ENCODE measurements at places on chromosomes 1 and 21. TPM values are rescaled to one million over a fixed set of nuclear protein-coding genes. Genes with fewer than 3 reads are reported as not detected.

GRCh38 chr1:26697431-26697977, 1.7 kb downstream of the ARID1A start:
- H3K4me3 ChIP-seq: peak overlapping the region; percentile 83
- peak overlapping the region; percentile 91 for H3K27ac ChIP-seq
- no peaks in the 10 kb centered on the region for H3K27me3 ChIP-seq

- no peak for DNase-seq
- peaks cover 12% of the 10 kb centered on the region for H3K4me1 ChIP-seq
- no peaks in the 10 kb centered on the region for H3K27me3 ChIP-seq
- H3K4me3 ChIP-seq: no peak overlapping the region
- no peaks in the 10 kb centered on the region for H3K36me3 ChIP-seq
- no peak overlapping the region for H3K27ac ChIP-seq
Observed at GRCh38 chr1:32954168-32954567, 10.4 kb downstream of the RNF19B start.

GRCh38 chr1:202184750-202185460, 8.7 kb upstream of the LGR6 start:
- peak; percentile 92 for DNase-seq
- no peak overlapping the region for H3K4me3 ChIP-seq
- no peaks in the 10 kb centered on the region for H3K27me3 ChIP-seq
- no peak overlapping the region for H3K27ac ChIP-seq

- H3K4me3 ChIP-seq: no peak overlapping the region
- H3K36me3 ChIP-seq: no peaks in the 10 kb centered on the region
- no peaks in the 10 kb centered on the region for H3K27me3 ChIP-seq
- DNase-seq: no peak
- no peaks in the 10 kb centered on the region for H3K4me1 ChIP-seq
Observed at GRCh38 chr1:65480684-65481405, 60.4 kb downstream of the LEPR start.

DNA sequence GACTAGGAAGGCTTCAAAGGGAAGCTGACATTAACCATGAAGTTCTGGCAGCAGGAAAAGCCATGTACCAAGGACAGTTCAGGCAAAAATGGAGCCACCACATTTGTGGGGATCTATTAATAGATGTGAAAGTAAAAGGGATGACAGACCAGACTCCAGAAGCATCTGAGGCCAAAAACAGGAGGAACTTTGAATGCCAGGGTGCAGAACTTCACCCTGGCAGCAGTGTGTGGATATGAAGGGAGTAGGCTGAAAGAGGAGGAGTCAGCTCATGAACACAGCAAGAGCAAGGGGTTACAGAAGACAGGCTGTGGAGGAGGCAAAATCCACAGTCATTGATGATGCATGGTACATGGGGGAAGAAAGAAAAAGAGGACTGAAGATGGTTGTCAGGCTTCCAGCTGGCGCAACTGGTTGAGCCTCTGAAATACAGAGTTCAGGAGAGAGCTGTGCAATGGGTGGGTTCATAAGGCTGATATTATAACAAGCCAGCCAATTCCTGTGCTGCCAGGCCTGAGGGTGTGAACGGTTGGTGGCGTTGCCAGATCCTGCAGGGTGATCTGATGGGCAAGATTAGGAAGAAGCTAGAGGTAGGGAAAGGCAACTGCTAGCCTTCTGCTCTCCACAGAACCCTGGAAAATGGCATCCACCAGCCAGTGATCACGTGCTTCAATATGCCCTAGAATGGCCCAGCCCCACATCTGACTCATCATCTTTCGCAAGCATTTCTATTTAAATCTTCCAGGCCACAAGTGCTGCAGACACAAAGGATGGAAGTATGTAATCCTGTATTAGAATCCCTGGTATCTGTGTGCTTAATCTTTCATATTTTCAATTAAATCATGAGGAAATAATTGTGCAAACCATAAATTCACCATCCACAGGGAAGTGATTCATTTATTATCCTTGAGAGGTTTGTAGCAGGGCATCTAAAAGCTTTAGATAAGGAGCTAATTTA, 81.9 kb downstream of the SLC25A24 start:
- H3K4me1 ChIP-seq: no peaks in the 10 kb centered on the region
- no peak overlapping the region for H3K27ac ChIP-seq
- no peak for DNase-seq
- no peaks in the 10 kb centered on the region for H3K27me3 ChIP-seq

DNA sequence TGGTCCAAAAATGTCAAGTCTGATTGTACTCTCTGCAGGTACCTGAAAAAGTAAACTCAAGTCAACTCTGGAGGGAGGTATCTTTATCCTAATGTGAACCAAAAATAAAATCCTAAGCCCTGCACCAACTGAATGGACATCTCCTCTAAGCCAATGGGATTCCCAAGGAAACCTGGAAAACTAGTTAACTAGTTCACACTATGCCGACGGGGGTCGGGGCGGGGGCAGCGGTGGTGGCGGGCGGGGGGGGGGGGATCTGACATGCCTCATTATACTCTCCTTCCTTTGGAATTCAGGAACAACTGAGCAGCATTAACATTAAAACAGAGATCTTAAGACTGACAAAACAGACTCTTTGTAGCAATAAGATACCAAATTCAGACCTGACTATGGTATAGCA, 452.6 kb upstream of the CAMK1G start:
- H3K4me3 ChIP-seq: no peak overlapping the region
- no peak overlapping the region for H3K27ac ChIP-seq
- H3K27me3 ChIP-seq: no peaks in the 10 kb centered on the region
- no peaks in the 10 kb centered on the region for H3K36me3 ChIP-seq
- H3K4me1 ChIP-seq: no peaks in the 10 kb centered on the region

GRCh38 chr1:6545276-6546112, 8.8 kb downstream of the NOL9 start:
- peaks cover 89% of the 10 kb centered on the region for H3K36me3 ChIP-seq
- H3K4me3 ChIP-seq: no peak overlapping the region
- H3K27me3 ChIP-seq: no peaks in the 10 kb centered on the region
- peaks cover 7% of the 10 kb centered on the region for H3K4me1 ChIP-seq
- no peak for DNase-seq
- H3K27ac ChIP-seq: no peak overlapping the region

DNA sequence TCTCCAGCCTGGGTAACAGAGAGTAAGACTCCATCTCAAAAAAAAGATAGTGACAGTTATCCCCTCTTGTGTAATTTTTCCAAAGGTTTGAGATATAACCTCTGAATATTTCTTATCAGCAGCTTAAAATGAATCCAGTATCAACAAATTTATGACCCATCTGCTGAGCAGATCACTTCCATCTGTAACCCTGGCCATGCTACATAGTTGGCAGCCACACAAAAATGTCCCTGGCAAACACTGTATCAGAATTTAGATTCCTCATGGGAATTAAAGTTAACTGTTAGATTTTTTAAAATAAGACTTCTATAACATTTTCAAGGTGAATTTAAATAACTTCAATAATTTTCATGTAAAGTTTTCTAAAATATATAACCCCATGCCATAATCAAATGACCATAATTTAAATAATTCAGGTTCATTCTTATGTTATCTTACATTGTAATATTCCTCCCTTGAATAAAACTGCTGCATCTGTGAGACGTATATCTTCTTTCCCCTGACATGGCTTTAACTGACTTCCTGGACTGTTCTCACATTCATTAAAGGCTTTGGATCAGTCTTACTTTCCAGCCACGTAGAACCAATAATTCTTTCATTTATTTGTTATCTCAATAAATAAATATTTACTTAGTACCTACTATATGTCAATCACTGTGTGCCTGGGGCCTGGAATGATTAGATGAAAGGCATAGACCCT, 5.3 kb upstream of the PRPF38B start:
- H3K4me1 ChIP-seq: peaks cover 7% of the 10 kb centered on the region
- H3K36me3 ChIP-seq: no peaks in the 10 kb centered on the region
- H3K27me3 ChIP-seq: no peaks in the 10 kb centered on the region
- H3K4me3 ChIP-seq: no peak overlapping the region

DNA sequence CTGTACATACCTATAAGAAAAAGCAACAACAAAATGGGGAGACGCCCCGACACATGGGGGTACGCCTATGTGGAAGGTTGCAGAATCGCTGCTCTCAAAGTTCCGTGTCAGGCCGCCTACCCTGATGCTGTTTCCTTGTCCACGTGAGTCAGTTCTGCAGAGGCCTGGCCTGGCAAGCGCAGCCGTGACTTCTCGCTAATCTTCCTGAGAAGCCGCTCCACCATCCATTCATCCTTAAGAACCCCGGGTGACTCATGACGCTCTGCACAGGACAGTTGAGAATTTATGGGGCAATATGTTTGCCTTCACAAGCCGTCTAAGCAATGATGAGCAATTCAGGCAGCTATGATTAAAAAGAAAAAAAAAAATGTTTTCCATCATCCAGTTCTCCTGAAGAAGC, 122.3 kb upstream of the TMPRSS2 start:
- DNase-seq: no peak
- no peak overlapping the region for H3K27ac ChIP-seq
- peaks cover 4% of the 10 kb centered on the region for H3K27me3 ChIP-seq
- no peaks in the 10 kb centered on the region for H3K4me1 ChIP-seq

- DNase-seq: no peak
- no peak overlapping the region for H3K27ac ChIP-seq
- H3K4me3 ChIP-seq: no peak overlapping the region
- H3K27me3 ChIP-seq: no peaks in the 10 kb centered on the region
Observed at GRCh38 chr1:188715566-188715965, 1762.1 kb downstream of the BRINP3 start.

- no peaks in the 10 kb centered on the region for H3K4me1 ChIP-seq
- DNase-seq: no peak
- no peaks in the 10 kb centered on the region for H3K36me3 ChIP-seq
- no peak overlapping the region for H3K27ac ChIP-seq
Observed at GRCh38 chr1:68791800-68792199, 294.9 kb upstream of the DEPDC1 start.

DNA sequence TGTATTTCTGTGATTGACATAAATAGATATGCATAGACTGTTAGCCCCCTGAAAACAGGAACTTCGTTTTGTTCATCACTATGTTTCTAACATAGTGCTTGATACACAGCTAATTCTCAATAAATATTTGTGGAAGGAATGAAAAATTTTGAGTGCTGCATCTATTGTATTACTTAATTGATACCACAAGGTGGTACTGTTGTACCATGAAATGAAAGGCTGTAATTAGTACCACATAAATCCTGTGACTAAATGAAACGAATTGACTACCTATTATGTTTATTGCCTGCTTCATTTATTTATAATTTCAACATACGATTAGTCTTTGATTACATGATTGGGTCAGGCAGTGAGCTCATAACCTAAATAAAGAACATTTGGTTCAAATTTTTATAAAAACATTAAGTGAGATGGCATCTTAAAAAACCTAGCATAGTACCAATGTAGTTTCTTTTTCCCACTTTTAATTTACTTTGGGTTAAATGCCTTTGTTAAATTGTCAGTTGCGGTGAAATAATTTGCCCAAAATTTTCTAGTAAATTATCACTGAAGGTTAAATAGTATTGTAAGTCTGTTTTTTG, 15.0 kb upstream of the TGFB2 start:
- no peak overlapping the region for H3K27ac ChIP-seq
- DNase-seq: no peak
- no peak overlapping the region for H3K4me3 ChIP-seq

DNA sequence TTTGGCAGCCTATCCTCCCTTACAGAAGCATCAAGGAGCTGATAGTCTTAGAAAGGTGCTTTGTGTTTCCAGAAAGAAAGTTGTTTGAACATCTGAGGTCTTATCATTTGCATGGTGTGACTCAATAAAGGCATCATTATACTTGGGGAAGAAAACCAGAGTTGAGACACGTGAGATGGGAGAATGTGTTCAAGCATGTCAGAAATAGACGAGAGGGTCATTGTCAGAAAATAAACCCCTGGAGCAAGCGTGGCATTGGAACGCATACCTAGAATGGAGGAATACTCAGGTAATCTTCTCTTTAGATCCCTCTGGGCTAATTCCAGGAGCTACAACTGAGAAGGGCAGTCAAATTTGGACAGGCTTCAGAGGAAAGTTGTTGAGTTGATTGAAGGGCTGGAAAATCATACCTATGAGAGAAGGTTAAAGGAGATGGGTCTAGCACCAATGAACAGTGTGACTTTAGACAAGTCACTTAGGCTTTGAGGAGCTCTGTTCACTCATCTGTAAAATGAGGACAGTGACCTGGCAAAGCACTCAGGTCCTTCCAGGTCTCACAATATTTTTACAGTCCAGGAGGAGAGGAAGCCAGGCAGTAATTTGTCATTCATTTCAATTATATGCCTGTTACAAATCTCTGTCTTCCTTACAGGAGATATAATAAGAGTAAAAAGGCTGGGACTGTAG, 101.3 kb upstream of the C1orf21 start:
- H3K27me3 ChIP-seq: no peaks in the 10 kb centered on the region
- peaks cover 5% of the 10 kb centered on the region for H3K4me1 ChIP-seq
- no peaks in the 10 kb centered on the region for H3K36me3 ChIP-seq
- no peak overlapping the region for H3K27ac ChIP-seq
- no peak for DNase-seq
- H3K4me3 ChIP-seq: no peak overlapping the region

DNA sequence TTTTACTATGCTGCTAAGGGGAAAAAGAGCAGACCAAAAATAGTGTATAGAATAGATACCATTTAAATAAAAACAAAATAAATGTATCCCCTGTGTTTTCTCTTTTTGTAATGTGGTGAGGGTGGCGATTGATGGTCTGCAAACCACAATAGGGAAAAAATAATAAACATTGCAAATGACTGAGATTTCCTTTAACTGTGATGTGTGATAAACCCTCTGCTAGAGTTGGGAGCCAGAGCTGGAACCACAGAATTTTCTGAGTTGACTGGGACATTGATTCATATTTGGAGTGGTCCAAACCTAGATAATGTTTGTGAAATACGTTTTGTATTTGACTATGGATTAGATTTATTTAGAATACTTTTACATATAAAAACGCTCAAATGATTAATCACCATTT, 70.6 kb upstream of the PTGFR start:
- no peak overlapping the region for H3K27ac ChIP-seq
- H3K4me1 ChIP-seq: no peaks in the 10 kb centered on the region
- no peak for DNase-seq
- no peaks in the 10 kb centered on the region for H3K27me3 ChIP-seq

DNA sequence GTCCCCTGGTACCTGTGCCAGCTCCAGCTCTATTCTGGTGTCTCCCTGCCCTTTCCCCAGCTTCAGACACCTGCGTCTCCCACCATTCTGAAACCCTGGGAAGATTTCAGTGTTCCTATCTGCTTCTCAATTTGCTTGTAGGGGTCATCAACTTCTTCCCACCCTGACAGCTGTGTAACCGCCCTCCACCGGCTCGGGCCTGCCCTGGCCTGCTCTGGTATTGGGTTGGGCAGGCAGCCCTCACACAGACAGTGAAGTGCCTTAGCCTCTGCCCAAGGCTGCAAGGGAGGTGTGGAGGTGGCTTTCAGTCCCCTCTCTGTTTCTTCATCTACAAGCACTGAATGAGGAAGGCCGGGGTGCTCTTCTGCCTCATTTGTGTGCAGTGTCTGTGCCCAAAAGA, 97.2 kb downstream of the LAMC2 start:
- H3K27me3 ChIP-seq: no peaks in the 10 kb centered on the region
- H3K27ac ChIP-seq: no peak overlapping the region
- no peaks in the 10 kb centered on the region for H3K36me3 ChIP-seq

The ADORA1 gene
- 4.1 TPM for total RNA-seq

The SLC45A1 gene
- total RNA-seq: 1.9 TPM

The USH2A gene
- total RNA-seq: not detected

The IL10 gene
- 0.67 TPM for total RNA-seq

The FAM131C gene
- not detected for total RNA-seq

The OTUD7B gene
- 35.3 TPM for total RNA-seq

The ATP6V1G3 gene
- total RNA-seq: not detected

The PPFIA4 gene
- total RNA-seq: 1.3 TPM

The CTSS gene
- 533 TPM for total RNA-seq

Measured in upper lobe of right lung (tissue), 1 donor.